ENCODE measurements at places on chromosomes 5 and 9. TPM values are rescaled to one million over a fixed set of nuclear protein-coding genes. Genes with fewer than 3 reads are reported as not detected.

GRCh38 chr9:127078988-127079387 lies 43.4 kb downstream of the ANGPTL2 start:
- DNase-seq, result no peak

GRCh38 chr9:93305497-93306020 lies 121.6 kb downstream of the WNK2 start:
- peak; percentile 7 for DNase-seq

DNA sequence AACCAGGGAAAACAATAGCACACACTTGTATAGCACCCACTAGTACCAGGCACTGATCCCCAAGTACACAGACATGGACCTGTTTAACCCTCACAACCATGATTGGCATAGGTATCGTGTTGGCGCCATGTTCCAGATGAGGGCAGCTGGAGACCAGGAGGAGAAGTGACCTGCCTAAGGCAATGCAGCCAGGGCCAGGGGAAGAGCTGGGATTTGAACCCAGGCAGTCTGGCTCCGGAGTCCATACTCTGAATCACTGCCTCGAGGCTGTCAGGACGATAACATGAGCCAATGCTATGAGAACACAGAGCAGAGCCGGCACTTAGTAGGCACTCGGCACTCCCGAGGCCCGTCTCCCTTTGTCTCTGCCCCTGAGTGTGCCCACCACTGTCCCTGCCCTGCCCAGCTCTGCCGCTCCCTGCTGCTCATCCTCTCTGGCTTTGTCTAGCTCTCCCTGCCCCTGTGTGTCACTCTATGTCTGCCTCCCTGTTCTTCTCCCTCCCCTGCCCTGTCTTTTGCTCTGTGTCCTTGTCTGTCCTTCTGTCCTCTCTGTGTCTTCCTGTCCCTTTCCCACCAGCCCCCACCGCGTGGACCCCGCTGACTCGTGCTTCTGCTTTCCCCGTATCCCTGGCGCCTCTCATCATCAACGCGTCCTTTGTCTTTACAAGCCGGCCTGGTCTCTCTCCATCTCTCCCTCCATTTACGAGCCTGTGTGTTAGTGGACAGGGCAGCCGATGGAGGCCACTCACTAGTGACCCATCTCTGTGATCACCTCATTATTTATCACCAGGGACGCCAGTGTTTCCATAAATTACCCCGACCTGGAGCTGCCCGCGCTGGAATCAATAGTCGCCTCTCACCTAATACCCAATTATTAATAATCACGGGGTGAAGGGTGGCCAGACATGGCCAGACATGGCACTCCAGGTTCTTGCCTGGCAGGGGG lies 99.4 kb upstream of the MVB12B start:
- DNase-seq, result no peak

GRCh38 chr5:111427762-111428161 lies 84.6 kb downstream of the STARD4 start:
- no peak for DNase-seq

DNA sequence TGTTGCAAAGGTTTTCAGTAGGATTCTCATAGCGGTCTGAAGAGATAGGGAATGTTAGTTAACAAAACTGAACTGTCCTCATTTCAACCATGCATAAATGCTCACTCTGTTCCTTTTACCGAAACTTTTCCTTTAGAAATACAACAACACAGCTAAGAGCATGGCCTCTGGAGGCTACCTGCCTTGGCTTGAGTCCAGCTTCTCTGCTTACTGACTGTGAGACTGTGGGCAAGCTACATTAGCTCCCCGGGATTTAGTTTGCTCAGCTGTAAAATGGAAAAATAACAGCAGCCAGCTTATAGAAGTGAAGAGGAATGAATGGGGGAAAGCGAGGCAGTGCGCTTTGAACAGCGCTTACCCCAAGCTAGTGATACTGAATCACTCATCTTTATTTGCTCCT lies 507.9 kb upstream of the DAP start:
- DNase-seq, result no peak

DNA sequence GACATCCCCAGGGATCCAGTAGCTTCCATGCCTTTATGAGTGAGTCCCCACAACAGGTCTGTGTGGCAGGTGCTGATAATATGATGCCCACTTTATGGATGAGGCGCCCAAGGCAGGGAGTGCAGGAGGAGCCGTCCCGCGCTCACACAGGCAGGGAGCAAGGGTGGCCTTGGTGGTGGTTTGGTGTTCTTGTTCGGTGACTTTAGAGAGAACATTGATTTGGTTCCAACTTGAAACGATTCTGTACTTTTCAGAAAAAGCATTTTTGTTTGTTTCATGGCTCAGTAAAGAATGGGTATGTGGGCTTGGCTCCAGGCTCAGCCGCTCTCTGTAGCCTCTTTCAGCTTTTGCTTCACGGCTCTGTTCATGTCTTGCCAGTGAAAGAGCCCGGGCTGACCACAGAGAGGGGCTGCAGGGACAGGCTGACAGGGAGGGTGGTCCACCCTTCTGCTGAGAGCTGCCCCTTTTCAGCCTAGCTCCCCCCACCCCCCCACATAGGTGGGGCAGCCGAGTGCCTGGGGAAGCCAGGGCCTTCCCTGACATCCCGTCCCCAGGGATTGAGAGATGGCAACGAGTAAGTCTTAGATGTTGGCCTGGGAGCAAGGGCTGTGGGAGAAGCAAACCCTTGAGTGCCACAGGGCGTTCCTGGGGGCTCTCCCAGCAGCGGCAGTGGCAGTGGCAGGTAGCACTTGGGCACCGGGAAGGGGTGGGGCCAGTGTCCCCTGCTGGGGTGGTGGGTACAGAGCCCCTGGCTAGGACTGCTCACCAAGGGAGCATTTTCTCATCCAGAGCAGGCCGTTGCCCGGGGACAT lies 28.0 kb downstream of the NCS1 start:
- peak; percentile 54 for DNase-seq

Gene NUTM2F
- total RNA-seq, result not detected

All from lung (tissue), 17 donors.